ENCODE measurements at places on chromosomes 2 and 18.

DNA sequence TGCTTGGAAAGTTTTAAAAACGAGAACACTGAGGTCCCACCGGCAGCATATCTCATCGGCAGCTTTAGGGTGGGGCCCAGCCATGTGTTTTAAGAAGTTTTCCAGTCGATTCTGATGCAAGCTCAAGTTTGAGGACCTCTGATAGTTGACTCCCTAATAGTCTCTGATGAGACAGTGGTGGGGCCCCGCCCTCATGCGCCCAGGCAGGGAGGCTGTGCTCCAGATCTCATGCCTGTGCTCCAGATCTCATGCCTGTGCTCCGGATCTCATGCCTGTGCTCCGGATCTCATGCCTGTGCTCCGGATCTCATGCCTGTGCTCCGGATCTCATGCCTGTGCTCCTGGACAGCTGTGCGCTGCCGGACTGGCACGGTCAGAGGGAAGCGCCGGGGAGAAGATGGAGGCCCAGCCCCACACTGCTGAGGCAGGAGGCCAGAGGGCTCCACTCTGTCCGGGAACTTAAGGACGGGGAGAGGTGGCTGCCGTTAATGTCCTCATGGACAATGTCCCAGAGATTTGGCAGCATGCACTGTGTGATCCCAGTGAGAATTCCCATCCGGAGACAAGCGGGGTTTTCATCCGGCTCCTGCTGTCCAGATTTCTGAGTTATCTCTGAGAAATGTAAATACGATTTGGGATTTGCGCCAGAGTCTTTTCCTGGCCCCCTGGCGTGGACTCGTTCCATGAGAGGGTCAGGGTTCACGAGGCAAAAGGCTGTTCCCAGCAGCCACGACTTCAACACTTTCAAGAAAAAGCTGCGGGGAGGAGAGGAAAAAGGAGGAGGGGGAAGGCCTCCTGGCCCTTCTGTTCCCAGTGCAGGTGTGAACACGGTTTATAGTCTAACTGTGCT is 9.4 kb upstream of the COLEC11 start:
- no peak for DNase-seq

DNA sequence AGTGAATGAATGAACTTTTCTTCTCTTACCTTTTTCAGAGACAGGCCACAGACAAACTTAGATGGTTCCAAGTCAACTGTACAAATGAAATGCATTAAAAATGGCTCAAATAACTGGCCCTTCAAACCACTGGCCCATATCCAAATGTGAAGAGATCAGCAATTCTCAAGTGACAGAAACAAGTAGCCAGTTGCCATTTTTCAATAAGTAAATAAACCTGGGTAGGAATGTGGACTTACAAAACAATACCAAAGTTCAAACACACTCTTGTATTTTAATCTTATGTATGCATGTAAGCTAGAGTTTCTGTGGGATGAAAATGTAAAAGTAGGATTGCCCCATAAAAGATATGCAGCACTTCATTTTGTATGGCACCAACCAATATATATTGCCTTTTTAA is 129.2 kb downstream of the MEP1B start:
- DNase-seq, result no peak

GRCh38 chr2:205662206-205662965 is 19.9 kb upstream of the NRP2 start:
- DNase-seq, result no peak

DNA sequence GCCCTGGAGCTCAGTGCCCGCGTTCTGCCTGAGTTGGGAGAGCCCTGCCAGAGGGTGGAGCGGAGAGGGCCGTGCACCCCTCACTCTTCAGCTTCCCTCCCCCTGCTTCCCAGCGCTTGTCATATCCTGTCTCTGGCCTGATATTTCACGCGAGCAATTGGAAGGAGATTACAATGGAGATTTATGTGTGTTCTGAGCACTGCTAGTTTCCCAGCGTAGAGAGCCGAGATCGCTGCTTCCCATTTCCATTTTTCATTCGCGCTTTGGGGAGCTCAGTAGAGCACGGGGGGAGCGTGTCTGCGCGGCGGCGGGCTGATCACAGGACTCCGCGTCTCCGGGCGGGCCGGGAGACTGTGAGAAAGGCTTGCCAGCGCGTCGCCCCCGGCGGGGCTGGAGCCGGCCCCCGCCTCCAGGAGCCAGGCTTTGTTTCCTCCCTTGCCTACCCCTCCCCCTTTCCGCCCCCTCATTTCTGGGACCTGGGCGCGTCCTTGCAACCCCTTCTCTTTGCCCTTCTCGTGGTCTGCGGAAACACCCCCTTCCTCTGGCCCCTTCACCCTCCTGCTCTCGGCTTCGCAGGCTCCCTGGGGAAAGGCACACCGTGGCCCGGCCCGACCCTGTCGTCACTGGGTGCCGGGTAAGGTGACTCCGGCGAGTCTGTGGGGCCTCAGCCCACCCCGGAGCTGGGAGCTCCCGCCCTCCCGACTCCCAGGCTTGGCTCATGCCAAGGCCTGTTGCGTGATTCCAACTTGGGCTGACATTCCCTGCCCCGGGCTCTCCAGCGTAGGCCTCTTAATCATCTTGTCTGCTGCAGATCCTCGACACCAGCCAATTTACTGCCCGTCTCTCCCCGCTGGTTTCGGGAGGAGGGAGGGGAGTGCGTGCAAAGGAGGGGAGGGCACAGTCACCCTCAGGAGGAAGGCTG is 5.8 kb downstream of the DLX2 start:
- no peak for DNase-seq

GRCh38 chr18:50687491-50687890 is 127.6 kb downstream of the MAPK4 start:
- DNase-seq, result no peak

DNA sequence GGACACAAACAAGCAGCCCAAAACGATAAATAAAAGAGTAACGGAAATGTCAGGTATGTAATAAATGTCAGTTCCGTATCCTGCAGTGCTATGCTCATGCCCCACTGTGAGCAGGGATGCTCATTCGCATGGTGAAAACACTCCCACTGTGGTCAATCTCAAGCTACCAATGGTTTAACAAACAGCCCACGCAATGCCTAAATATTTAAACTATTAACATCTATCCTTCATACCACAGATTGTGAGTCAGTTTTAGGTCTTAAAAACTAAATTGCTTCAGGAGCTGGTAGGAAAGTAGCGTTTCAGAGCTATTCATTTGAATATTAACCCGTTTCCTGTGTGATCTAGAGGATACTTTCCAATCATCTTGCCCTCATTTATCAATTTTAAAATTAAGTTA is 207.4 kb downstream of the TCF4 start:
- no peak for DNase-seq

GRCh38 chr2:142270291-142270690 is 139.5 kb upstream of the LRP1B start:
- no peak for DNase-seq

GRCh38 chr2:69177063-69177771 is 164.2 kb downstream of the ANTXR1 start:
- DNase-seq, result no peak

- no peak for DNase-seq
Observed at GRCh38 chr2:202373490-202373889, 2.6 kb upstream of the BMPR2 start.

- no peak for DNase-seq
Observed at GRCh38 chr2:42340045-42340937, 20.7 kb downstream of the COX7A2L start.

- DNase-seq, result no peak
Observed at GRCh38 chr2:143475041-143475776, 346.0 kb downstream of the ARHGAP15 start.

DNA sequence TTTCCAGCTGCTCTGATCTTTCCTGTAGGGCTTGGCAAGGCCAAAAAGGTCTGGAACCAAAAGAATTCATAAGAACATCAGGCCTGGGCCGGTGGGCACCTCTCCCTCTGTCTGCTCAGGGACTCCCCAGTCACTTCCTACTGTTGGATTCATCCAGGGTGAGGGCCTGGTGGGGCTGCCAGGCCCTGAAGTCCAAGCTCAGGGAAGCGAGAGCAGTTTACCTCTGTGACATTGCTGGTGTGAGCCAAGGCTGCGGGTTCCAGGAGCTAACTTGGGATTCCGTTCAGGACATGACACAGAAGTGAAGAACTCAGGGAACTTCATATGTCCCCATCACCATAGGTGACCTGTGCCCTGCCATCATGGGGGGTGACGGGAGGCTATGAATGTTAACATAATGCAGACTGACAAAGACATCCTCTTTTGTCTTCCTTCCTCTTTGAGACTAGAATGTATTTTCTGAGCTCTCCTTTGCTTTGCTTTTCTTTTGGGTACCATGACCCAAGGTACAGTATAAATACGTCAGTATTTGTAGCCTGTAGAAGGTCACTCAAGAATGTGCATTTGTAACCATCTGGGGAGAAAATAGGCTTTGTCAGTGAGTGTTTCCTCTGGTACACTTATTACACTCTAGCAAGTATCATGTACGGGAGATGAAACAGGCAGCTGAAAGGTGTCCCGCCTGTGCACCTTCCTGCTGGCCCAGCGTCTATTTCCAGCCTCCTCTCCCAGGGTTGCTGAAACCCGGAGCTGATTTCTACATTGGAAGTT is 130.5 kb upstream of the SLC1A4 start:
- DNase-seq, result no peak
